ENCODE measurements at places on chromosomes 6 and 20. TPM values are rescaled to one million over a fixed set of nuclear protein-coding genes. Genes with fewer than 3 reads are reported as not detected.

DNA sequence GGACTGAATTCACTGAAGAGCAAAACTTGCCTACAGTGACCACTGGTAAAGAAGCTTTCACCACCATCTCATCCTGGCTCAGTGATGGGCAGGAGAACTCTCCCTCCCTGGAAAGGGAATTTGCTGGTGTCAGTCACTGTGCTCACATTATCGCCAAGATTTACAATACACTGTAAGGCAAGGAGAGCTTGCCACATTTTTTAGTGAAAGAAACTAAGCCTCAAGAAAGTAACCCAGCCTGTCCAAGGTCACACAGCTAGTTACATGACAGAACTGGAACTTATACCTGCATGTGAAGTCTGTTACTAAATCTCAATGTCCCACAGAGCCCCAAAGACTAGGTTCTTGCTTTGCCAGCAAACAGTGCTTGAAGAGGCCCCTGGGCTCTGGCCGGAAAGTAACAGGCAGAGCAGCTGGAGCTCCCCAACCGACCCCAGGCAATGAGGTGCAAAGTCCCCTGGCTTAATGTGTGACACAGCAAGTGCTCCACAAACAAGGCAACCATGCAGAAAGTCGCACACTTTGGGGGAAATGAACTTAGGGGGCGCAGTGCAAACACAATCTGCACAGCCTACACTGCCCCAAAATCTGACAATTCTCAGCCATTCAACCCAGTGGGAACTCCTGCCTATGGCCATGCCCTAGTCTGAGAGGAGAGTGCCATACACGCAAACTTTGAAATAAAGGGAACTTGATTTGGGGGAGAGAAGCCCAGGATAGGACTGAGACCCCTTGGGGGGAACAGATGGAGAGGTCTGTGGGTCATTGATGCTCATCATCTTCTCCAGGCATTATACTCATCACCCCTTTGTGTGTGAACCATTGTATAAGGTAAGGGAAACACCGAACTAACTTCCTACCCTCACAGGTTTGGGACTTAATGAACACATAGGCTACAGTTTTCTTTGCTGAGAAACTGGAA lies 1.9 kb downstream of the BCL2L1 start:
- DNase-seq: peak; percentile 39
- no peaks in the 10 kb centered on the region for H3K27me3 ChIP-seq
- peak overlapping the region; percentile 95 for H3K4me3 ChIP-seq
- H3K4me1 ChIP-seq: peaks cover 54% of the 10 kb centered on the region
- peaks cover 69% of the 10 kb centered on the region for H3K36me3 ChIP-seq

- peaks cover 3% of the 10 kb centered on the region for H3K36me3 ChIP-seq
- no peak overlapping the region for H3K27ac ChIP-seq
- H3K27me3 ChIP-seq: no peaks in the 10 kb centered on the region
- H3K4me1 ChIP-seq: no peaks in the 10 kb centered on the region
Measured at GRCh38 chr6:167892835-167893815, 66.4 kb downstream of the AFDN start.

GRCh38 chr6:21914121-21914973 lies 320.8 kb downstream of the SOX4 start:
- no peak for DNase-seq
- H3K4me3 ChIP-seq: no peak overlapping the region
- H3K4me1 ChIP-seq: no peaks in the 10 kb centered on the region
- no peak overlapping the region for H3K27ac ChIP-seq

- no peak overlapping the region for H3K27ac ChIP-seq
- no peak for DNase-seq
- H3K27me3 ChIP-seq: peaks cover 34% of the 10 kb centered on the region
- peaks cover 10% of the 10 kb centered on the region for H3K4me1 ChIP-seq
Measured at GRCh38 chr20:32062776-32063170, 10.7 kb downstream of the HCK start.

GRCh38 chr6:79557673-79558467 lies 20.6 kb upstream of the LCA5 start:
- H3K4me1 ChIP-seq: no peaks in the 10 kb centered on the region
- H3K27me3 ChIP-seq: no peaks in the 10 kb centered on the region
- no peak for DNase-seq
- H3K27ac ChIP-seq: no peak overlapping the region
- H3K4me3 ChIP-seq: no peak overlapping the region

- peaks cover 7% of the 10 kb centered on the region for H3K27me3 ChIP-seq
- no peak overlapping the region for H3K4me3 ChIP-seq
- H3K27ac ChIP-seq: no peak overlapping the region
- no peak for DNase-seq
- H3K36me3 ChIP-seq: no peaks in the 10 kb centered on the region
Measured at GRCh38 chr20:48283470-48284110, 498.3 kb upstream of the SULF2 start.

MEP1A gene
- not detected for total RNA-seq

CST5 gene
- total RNA-seq: not detected

LST1 gene
- 69.8 TPM for total RNA-seq

PIGU gene
- 18.6 TPM for total RNA-seq

CLDN20 gene
- not detected for total RNA-seq

NKX2-4 gene
- not detected for total RNA-seq

POU5F1 gene
- total RNA-seq: not detected

Measured in activated CD4-positive, alpha-beta memory T cell treated with anti-CD3 and anti-CD28 coated beads, Interleukin-2, amount 10 ng/mL, durations not matched to agents 7 days and 5 days (primary cell).